NCI-H1417 treated with DMSO at 0.1 percent for 48 hours (cell line): ENCODE measurements at places on chromosomes 1 and 21.
A peak's percentile ranks its signal among the peaks of the same experiment; 100 is the strongest.

DNA sequence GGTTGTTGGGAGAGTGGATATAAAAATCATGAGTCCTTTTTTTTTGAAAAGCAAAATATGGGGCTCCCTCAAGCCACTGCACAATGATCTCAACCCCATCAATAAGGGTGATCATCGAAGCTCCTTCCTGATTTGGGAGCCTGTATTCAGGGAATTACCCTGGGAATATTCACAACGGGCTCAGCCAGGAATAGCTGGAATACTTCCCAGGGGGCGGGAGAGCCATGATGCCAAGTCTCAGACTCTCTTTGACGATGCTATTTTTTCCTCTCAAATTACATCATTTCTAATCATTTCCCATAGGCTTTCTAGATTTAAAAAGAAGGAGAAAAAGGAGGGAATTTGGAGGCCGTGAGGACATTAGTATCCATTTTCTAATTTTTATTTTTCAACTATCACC lies 18.4 kb downstream of the OLIG1 start:
- DNase-seq, result no peak

DNA sequence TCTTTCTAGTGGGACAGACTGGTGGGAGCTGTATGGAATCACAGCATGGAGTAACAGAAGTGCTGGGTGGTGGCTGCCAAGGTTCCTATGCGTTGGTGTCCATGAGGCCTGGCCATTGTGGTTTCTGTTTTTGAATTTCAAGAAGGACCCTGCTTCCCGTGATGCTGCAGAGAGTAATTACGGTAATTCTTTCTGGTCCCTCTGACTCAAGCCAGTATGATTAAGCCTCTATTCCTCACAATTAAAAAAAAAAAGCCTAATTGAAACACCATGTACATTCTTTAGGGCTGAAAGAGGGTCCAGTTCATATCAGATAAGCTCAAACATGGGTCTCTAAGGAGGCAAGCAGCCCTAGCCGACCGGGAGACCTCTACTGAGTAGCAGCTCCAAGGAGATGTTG lies 10.5 kb upstream of the C1orf21 start:
- DNase-seq, result no peak

DNA sequence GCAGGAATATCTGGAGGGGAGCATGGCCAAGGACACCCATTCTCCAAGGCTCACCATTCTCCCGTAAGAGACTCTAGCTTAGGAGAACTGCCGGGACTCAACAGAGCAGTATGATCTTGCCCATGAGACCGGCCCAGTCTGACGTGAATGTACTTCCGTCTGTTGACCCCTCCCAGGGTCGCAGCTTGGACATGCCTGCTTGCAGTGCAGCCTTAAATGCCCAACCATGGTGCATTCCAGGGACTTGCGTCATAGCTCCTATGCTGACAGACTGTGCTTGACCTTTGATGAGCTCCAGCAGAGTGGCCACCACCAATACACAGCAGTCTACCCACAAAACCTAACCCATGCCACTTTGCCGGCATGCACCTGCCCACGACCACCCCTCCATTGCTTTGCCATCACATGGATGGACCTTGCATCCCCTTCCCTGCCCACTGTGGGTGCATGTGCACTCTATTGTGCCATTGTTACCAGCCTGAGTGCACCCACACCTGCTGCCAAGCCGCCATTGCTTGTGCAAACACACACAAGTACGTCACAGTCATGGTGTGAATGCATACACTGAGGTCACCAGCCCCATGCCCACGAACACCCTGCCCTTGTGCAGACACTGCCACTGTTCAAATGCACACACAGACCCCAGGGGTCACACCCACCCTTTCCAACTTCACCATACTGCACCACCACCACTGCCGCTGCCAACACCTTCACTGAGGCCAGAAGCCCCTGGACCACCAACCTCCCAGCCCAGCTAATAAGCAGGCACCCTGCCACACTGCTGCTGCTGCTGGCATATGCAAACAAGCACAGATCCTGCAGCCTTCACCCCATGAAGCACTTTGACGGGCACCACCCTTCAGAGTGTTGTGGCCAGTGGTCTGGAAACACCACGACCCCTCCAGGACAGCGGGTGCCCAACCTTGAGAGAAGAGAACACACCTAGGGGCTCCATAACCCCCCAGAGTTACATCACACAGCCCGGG lies 1141.3 kb downstream of the BRINP3 start:
- DNase-seq, result no peak

DNA sequence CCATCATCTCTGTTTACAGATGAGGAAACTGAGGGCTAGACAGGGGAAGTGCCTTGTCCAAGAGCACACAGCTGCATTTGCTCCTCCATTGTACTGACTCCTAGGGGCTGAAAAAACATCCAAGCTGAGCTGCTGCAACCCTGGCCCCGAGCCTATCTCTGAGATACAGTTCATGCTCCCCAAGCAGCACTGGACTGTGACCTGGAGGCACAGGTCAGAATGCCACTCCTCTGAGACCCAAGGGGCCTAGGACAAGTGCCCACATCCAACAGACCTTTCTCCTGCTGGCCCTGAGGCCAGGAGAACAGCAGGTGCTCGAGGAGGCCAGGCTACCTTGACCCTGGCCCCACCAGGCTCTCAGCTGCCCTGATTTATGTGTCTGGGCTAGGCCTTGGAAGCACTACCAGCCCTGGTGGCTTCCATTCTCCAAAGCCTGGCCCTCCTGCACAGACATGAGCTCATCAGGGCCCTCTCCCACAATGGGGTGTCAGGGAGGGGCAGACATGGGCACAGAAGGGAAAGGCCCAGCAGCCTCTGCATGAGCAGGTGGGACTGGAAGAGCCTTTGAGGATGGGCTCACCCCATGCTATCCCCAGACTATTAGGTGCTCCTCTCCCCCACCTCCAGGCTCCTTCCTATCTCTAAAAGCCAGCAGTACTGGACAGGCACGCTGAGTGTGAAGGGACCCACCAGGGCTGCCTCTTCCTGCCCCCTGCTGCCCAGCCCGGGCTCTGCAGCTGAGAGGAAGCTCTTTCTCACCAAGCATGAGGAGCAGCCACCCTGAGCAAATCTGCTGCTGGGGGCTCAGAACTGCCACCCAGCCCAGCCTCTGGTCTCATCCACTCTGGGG lies 18.8 kb downstream of the ADGRB2 start:
- DNase-seq, result no peak

- DNase-seq, result no peak
Observed at GRCh38 chr1:195373856-195374255, 1234.4 kb downstream of the KCNT2 start.

GRCh38 chr1:41809692-41810091 lies 109.0 kb downstream of the HIVEP3 start:
- DNase-seq, result no peak

GRCh38 chr21:20999659-21000058 lies 1.4 kb downstream of the NCAM2 start:
- DNase-seq, result no peak

DNA sequence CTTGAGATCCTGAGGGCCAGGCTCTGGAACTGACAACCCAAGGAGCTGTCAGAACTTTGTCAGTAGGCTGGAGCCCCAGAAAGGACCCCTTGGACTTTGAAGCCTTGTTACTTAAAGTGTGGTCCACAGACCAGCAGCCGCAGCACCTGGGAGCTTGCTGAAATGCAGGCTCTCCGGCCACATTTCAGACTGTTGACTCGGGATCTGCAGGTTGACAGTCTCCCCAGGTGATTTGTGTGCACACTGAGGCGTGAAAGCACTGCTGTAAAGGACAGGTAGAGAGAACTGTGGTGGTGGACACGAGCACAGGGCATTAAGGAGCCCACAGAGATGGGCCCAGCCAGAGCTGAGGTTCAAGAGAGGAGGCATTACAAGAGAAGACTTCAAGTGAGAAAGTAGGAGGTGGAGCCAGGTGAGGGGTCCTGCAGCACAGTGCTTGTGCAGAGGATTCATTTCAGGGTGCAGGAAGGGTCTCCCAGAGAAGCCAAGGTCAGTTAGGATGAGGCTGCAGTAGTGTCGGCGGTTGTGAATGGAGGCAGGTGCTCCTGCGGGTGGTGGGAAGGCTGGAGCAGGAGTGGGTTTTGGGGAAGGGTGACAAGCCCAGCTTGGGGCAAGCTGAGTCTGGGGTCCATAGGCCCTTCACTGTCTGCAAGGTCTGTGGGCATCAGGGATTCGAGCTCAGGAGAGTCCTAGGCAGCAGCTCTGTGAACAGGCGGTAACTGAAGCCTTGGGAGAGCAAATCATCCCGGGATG lies 4.6 kb downstream of the HYI start:
- DNase-seq, result no peak

DNA sequence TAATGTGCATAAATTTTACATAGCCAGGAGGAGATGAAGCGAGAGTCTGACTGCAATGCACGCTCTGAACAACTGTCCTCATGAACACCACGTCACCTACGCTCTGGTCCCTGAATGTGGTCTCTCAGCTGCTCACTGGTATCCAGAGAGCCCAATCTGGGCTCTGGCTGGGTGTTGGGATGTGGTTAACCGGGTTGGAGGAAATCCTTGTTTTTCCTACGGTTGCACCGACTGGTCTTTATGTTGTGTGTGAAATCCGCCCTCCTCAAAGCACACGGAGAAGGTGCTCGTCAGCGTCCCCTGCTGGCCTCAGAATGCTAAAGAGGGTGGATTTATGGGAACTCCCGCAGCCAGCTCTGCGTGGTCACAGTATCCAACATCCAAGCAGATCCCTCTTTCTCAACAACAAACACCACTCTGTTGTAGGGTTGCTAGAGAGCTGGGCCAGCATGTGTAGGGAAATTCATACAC lies 51.8 kb upstream of the FAM89A start:
- DNase-seq, result no peak

GRCh38 chr1:24481843-24482610 lies 20.6 kb upstream of the RCAN3 start:
- DNase-seq, result no peak

- no peak for DNase-seq
Observed at GRCh38 chr1:65195495-65196417, 47.8 kb downstream of the AK4 start.

- no peak for DNase-seq
Observed at GRCh38 chr1:164895026-164895912, 336.3 kb downstream of the PBX1 start.

GRCh38 chr1:163186862-163187261 lies 15.9 kb downstream of the RGS5 start:
- DNase-seq, result no peak

DNA sequence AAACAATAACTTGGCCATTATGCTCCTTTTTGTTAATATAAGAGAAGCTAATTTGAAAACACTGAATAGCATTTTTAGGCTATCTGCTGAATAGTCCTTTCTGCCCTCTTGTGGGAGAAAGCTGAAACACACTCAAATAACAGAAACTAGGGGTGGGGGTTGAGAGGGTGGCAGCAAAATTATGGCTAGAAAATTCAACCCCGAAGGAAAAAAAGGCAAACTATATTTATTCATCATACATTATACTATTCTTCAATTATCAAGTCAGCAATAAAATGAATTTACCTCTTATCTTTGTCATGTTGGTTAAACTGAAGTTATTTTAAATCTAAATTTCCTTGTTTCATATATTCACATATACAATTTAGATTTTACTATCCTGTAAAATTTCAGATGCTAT lies 255.9 kb downstream of the FAF1 start:
- DNase-seq, result peak; percentile 58

DNA sequence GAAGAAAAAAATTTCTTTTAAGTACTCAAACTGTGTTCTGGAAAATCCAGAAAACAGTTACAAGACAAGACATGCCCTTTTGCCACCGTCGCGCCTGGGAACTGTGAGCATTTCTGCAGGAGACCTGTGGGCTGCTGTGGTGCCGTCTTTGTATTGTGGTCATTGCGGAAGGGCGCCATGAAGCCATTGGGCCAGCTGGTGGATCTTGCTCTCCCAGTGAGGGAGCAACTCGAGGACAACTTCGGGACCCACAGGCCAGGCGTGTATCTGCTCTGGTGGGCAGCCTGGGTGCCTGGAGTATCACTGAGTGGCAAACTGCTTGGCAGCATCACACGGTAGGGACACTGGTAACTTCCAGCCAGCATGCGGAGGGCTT lies 3.8 kb upstream of the THEMIS2 start:
- no peak for DNase-seq

DNA sequence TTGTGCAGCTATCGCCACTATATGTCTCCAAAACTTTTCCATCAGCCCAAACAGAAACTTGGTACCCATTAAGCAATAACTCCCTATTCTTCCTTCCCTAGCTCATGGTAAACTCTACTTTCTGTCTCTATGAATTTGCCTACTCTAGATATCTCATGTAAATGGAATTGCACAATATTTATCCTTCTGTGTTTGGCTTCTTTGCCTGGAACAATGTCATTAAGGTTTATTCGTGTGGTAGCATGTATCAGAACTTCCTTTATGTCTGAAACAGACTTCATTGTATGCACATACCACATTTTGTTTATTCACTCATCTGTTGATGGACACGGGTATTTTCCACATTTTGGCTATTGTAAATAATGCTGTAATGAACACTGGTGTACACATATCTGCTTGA lies 40.7 kb upstream of the CD34 start:
- no peak for DNase-seq

GRCh38 chr1:240683576-240683975 lies 71.6 kb upstream of the GREM2 start:
- DNase-seq, result no peak

DNA sequence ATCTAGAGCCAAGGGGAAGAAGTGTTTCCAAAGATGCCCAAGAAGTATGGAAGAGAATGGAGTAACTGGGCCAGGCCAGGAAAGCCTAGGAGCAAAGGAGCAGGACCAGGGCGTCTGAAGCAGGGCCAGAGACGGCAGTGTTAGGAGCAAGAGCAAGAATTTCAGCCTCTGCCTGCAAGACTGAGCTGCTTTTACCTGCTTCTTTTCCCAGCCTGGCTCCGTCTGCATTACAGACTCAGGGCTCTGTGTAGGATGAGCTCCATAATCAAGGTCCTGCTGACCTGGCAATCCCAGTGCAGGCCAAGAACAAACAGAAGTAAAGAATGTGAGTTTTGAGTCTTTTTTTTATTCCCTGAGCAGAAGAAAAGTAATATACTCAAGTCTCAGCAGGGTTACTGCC lies 10.1 kb downstream of the FMO1 start:
- DNase-seq, result no peak

- no peak for DNase-seq
Observed at GRCh38 chr1:30397576-30397975, 325.8 kb downstream of the MATN1 start.

DNA sequence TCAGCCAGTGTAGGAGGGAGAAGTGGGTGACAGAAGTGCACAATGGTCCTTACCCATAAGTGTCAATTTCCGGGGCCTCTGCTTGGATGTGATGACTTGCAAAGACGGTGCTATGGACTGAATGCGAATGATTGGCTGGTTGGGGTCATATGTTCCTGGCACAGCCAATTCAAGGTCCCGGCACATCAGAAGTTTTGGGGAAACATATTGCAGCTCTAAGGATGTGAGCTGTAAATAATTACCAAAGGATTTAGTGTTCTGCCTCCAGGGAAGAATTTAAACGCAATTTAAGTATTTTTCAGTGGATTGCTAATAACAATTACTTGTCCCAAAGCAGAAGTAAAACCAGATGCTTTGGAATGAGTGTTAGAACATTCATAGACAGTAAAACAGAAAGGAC lies 26.9 kb upstream of the EXOSC10 start:
- DNase-seq, result no peak

- no peak for DNase-seq
Observed at GRCh38 chr21:34020983-34021553, 52.3 kb upstream of the MRPS6 start.
